Immature natural killer cell (primary cell): ENCODE measurements at places on chromosomes 12 and 14. TPM values are rescaled to one million over a fixed set of nuclear protein-coding genes. Genes with fewer than 3 reads are reported as not detected.

Gene KRT6C
- not detected for polyA plus RNA-seq

Gene DAO
- polyA plus RNA-seq: not detected

Gene DNAJC22
- not detected for polyA plus RNA-seq

Gene RIPK3
- polyA plus RNA-seq: 16.0 TPM

Gene GLIPR1
- 201 TPM for polyA plus RNA-seq

Gene PLEKHG7
- not detected for polyA plus RNA-seq

Gene RD3L
- polyA plus RNA-seq: not detected

Gene SERPINA3
- not detected for polyA plus RNA-seq

Gene CCDC197
- polyA plus RNA-seq: not detected

Gene OR11H12
- not detected for polyA plus RNA-seq

Gene BORCS5
- polyA plus RNA-seq: 34.5 TPM

Gene RHOJ
- polyA plus RNA-seq: not detected

Gene ADAM20
- not detected for polyA plus RNA-seq

DNA sequence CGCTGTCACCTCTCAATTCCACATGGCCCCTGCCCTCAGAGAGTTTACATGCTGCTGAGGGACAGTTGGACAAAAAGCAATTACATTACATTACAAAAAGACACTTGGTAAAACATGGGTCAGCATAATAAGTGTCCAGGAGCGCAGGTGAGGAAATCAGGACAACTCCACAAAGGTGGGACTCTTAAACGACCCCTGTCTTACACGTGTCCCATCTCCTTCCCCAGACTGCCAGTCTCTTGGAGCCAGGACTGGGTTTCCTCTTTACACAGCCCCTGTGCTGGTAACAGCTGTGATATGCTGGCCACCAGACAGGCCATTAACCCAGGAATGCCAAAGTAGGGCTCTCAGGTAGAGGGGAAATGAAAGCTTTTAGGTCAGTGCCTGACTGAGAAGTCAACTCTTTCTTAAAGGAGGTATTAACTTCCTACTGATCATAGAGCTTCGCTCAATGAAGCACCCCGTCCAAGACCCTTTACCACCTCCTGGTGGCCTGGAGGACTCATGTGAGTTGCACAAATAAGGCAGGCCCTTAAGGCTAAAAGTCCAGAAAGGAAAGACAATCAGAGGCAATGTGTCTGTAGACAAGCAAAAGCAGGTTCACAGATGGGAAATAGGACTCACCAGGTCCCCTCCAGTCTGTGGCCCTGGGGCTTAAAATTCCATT, 55.5 kb downstream of the ANO2 start:
- no peak for DNase-seq

DNA sequence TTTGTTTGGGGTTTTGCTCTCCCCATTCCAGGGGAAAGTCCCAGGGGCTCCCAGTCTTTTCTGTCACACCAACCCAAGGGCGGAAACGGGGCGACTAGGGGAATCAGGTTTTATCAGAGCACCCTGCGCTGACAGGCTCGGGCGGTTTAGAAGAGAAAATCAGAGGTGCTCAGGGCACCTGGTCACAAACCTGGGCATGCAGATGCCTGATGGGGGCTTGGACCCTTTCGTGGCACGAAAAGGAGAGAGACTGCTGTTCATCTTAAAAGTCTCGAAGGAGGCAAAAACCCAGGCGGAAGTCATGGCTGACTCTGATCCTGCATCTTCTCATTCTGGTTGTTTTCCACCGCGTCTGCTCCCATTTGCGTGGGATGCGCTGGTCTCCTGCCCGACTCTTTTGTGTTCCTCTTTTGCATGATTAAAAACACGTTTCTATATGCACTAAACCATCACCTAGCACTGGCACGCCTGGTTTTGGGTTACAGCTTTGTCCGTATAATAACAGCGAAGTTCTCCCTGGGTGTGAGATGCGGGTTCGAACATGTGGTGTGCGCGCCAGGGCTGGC, 13.2 kb downstream of the OTX2 start:
- DNase-seq: no peak

DNA sequence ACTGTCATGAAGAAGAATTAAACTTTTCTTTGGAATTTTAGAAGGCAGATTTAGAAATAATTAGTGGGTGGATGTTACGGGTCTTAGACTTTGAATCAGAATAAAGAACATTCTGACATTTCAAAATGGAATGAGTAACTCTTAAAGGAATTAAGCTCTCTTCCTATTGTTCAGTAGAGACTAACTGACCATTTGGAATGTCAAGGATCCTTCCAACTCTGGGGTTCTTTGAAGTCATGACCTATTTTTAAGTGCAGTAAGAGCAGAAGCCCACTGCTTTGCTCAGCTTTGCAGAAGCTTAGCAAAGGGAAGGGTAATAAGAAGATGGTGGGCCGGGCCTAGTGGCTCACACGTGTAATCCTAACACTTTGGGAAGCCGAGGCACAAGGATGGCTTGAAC, 4.0 kb downstream of the CHURC1 start:
- DNase-seq: no peak

DNA sequence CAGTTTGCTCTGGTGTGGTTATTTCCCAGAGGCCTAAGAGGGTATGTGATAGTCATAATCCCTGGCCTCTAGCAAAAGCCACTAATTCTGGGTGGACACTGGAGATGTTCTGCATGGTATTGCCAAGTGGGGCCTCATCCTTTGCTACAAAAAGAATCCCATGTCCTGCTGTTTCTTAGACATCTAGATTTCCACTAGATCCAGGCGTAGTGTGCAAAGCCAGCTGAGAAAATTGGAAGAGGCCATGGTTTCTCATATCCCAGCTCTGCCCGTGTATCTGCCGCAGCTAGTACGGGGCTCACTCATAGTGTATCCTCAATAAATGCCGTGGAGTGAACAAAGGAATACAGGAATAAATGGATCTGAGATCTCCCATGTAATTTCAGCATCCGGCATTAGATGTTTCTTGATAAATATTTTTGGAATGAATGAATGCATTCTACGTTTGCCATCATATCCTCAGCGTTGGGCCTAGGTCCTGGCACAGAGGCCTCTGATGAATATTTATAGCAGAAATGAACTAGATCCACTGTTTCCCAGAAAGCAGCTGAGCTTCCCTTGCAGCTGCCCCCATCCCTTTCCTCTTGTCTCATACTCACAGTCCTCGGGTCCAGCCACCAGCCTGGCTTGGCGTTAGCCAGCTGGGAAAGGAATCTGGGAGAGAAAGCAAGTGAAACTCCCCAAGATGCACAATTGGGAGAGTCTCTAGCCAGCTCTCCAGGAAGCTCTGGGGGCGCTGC, 76.3 kb upstream of the NOS1 start:
- no peak for DNase-seq

GRCh38 chr14:71166180-71166837, 259.1 kb downstream of the PCNX1 start:
- DNase-seq: no peak

DNA sequence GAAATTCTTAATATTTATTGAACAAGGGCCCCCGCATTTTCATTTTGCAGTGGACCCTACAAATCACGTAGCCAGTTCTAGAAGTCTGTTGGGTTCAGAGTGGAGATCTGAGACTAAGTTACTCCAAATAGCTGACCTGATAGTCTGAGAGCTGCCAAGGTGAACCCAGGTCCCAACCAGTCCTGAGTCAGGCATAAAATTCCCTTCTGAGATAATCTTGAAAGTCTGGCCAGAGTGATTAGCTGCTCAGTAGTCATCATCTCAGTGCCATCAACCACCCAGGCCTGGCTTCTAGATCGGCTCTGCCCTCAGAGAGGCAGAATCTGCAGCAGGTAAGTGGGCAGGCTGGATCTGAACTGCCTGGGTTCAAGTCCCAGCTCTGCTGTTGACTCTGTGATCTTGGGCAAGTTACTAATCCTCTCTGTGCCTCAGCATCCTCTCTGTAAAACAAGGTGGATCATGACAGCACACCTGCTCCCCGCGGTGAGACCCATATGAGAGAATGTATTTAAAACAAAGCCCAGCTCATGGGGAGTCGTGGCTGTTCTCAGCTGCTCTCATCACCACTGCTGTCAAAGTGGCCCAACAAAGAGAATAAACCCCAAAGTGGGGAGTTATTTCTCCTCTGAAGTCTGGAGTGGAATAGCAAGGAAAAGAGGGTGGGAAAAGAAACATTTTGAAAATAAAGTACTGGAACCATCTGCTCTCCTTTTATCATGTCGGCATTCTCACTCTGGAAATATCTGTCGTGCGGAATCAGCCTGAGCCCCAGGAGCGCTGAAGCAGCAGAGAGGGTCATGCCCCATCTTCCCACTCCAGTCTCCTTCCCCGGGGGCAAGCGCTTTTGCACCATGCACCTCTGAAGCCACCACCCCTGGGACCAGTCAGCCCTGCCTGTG, 193.3 kb downstream of the DPF3 start:
- DNase-seq: no peak

DNA sequence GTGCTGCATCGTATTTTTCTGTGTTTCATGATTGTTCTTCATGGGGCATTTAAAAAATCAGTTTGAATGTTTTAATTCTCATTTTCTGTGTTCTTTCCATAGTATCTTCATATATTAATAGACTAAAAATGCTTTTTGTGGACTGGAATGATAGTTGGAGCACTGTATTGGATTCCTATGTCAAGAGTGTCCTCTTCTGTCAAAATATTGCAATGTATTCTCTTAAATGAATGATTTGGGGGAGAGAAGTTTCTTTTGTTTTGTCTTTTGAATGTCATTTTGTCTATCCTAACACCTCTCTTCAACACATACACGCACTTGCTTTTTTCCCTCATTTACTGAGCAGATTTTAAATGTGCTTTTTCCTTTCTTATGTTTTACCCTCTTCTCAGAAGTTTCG, 4.7 kb upstream of the EIF2S3B start:
- DNase-seq: peak; percentile 30

- DNase-seq: no peak
Measured at GRCh38 chr12:77697126-77697525, 133.6 kb upstream of the NAV3 start.

DNA sequence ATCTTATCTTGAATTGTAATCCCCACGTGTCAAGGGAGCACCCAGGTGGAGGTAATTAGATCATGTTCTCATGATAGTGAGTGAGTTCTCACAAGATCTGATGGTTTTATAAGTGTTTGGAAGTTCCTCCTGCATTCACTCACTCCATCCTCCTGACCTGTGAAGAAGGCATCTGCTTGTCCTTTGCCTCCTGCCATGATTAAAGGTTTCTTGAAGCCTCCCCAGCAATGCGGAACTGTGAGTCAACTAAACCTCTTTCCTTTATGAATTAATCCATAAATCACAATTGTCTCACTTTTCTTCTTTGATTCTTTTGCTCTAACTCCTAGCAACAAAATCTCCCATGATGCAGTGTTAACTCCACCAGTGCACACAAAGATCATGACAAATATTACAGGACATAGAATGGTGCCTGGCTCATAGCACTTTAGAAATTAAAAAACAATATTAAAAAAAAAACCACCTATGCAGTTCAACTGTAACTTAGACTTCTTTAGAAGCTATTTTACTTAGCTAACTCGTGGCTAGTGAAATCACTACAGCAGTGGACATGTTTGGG, 37.6 kb upstream of the MGAT4C start:
- DNase-seq: no peak

GRCh38 chr12:50175716-50176026, 8.5 kb upstream of the CERS5 start:
- no peak for DNase-seq

DNA sequence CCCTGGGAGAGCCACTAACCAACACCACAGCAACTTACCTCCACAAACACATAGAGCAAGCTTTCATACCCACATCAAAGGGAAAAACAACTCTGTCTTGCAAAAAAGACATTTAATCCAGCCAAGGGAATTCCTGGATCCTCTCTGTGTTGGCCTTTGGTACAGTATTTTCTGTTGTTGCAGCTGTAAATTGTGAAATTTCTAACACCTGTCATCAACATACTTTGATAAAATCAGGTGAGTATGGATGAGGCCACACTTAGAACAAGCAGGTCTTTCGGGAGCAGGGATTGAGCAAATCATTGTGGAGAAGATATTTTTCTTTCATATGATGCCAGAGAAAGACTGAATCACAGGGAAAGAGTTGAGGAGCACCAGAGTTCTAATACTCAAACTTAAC, 89.3 kb downstream of the SPTSSA start:
- no peak for DNase-seq

- no peak for DNase-seq
Measured at GRCh38 chr12:11767798-11768197, 118.3 kb downstream of the ETV6 start.

DNA sequence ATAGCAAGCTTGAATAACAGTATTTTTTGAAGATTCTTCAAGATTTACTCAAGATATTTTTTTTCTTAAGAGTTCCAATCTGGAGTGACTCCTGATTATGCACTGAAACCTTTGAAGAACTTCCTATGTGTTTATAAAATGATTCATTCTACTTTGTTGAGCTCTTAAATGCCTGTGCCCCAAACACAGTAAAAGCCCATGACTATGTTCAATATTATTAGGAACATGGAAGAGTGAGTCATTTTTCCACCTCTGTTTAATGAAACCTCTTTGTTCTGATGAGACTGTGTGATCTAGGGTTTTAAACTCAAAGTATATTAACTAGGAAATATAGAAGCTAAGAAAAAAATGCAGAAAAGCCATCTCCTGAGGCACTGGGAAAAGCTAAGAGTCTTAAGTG, 415.0 kb upstream of the FBXO33 start:
- no peak for DNase-seq

DNA sequence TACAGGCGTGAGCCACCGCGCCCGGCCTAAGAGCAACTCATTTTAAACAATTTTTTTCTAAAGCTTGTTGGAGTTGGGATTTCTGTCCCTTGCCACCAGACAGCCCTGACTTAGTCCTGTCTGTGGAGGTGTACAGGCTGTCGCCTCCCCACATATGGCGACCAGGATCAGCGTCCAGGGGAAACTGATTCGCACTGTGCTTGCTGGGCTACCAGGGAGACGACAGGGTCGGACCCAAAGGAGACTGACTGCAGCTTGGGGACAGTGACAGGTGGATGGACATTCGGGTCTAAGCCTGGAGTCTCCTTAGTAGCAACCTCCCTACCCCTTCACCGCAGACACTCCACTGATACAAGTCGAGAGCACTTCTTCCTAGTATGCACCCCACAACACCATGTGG, 40.3 kb downstream of the TRAFD1 start:
- no peak for DNase-seq

- DNase-seq: peak; percentile 58
Measured at GRCh38 chr12:6285063-6285477, 25.4 kb upstream of the PLEKHG6 start.

GRCh38 chr12:103813426-103813825, 27.6 kb downstream of the NT5DC3 start:
- no peak for DNase-seq

DNA sequence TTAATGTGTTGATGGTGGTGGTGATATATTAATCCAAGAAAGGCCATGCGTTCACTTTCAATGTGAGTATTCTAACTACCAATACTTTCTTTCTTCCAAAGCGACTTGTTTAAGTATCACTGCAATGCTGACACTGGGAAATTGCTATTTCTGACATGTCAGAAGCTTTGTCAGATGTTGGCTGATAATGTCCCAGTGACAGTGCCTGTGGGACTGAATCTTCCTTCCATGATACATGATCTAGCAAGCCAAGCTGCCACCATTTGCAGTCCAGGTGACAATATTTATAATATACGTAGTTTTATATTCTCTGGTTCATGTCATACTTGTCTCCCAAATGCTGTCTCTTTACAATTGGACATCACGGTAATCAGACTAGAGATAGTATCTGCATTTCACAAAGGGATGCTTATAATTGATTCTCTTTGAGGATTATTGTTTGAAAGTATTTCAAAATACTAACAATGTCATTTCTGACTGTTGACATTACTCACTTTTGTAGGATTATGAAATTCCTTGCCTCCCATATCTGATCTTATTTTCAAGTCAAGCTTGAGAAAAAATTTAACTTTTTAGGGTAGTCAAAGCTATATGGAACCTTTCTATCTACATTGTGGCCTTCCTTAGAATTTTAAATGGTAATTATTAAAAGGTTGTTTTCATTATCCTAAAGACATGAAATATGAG, 57.3 kb downstream of the KNTC1 start:
- DNase-seq: no peak
